CD4-positive, alpha-beta T cell treated with Interleukin-6 at 100 ng/mL for 8 hours (primary cell): ENCODE measurements at places on chromosomes 1 and 21.

- DNase-seq: peak; percentile 15
Measured at GRCh38 chr1:12177156-12177998, 10.6 kb downstream of the TNFRSF1B start.

DNA sequence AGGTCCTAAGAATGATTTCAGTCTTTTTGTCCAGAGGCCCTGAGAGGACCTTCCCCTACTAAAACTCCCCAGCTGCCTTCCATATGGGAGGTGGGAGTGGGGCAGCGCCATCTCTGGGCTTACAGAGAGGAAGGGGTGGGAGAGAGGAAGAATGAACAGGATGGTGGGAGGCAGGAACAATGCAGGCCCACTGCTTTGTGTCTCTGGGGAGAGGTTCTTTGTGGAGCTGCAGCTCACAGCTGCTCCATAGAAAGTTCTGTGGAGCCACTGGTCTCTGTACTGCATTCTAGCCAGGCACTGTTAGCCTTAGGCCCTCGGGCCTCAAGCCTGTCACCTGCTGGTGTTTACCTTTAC, 43.6 kb upstream of the A3GALT2 start:
- DNase-seq: no peak

- DNase-seq: no peak
Measured at GRCh38 chr1:103180660-103181059, 72.3 kb upstream of the COL11A1 start.

DNA sequence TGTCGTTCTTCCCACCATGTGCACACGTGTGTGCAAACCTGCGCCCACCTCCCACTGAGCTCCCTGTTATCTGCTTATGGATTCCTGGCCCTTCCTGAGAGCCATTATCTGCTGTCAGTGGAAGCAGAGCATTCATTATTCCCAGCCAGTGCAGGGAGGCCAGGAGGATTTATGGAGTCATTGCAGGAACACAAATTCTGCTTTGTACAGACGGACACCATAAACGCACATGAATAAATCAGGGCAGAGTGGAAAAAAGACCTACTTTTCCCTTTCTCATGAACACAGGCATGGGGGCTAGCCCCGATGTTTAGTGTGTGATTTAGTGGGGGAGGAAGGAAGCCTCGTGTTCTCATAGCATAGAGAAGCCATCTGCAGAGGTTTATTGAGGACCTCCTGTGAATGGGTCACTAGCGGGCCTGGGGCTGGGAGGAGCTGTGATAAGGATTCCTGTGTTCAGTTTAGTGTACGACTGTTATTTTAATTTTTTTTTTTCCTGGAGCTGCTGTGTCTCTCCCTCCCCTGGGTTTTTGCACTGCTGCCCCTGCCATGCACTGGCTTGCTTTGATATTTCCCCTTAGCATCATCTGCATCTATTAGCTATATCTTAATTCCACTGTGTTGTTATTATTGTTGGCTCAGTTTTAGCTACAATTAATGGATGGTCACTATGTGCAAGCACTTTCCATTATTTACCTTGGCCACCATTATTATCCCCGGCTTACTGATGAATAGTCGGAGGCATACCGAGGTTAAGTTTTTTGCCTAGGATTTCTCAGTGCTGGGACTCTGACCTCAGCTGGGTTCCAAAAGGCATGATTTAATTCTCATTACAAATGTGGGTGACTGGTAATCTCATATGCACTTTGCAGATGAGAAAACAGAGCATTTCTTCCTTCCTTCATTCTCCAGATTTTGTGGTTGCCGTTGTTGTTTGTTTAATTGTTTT, 33.0 kb downstream of the HUNK start:
- no peak for DNase-seq

GRCh38 chr1:207002724-207003146, 29.8 kb downstream of the C1orf116 start:
- DNase-seq: no peak

- no peak for DNase-seq
Measured at GRCh38 chr1:228494044-228494353, 6.8 kb downstream of the RNF187 start.

GRCh38 chr1:238346340-238346739, 455.6 kb upstream of the ZP4 start:
- no peak for DNase-seq

- no peak for DNase-seq
Measured at GRCh38 chr1:191541758-191542157, 616.5 kb upstream of the RGS18 start.

- no peak for DNase-seq
Measured at GRCh38 chr1:32900956-32901822, at the start of gene TMEM54. TMEM54 (minus strand) TSS chr1:32901389; CDS start chr1:32901238, 151 bp downstream.

DNA sequence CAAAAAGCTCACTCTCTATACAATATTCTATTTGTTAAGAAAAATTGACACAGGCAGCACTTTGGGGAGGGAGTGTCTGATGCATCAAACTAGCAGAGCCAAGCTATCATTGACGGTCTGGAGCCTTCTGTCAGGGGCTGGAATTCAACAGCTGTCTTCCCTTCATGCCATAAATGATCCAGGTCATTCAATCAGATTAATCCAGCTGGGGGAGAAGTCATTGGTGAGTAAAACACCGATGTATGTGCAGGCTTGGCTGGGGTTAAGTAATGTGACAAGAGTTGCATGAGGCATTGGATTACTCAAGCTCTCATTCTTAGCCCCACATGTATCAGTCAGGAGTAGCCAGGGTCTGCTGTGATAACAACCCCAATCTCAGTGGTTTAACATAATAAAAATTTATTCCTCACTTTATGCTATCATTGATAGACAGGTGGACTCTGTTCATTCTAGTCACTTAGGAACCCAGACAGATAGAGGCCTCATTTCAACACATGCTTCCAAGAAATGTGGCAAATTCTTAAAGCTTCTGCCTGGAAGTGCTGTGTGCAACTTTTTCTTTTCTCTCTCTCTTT, 118.1 kb upstream of the GADD45A start:
- DNase-seq: no peak

DNA sequence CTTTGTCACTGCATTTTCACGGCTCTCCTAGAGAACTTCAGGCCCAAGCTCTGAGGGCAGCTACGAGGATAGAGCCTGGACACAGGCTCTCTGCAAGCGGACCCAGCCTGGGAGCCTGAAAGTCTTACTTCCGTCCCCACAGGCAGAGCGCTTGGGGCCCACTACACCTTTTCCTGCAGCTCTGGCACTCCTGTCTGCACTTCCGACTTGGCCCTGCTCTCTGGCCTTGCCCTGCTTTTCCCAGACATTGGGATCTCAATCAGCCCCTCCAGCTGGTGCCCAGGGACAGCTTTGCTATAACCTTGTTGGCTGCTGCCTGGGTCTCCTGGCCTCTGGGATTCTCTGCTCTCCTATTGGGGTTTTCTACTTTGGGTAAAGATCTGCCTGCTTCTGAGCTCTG, 27.6 kb downstream of the WNT4 start:
- no peak for DNase-seq

- DNase-seq: no peak
Measured at GRCh38 chr1:119984771-119985170, 84.7 kb downstream of the NOTCH2 start.

DNA sequence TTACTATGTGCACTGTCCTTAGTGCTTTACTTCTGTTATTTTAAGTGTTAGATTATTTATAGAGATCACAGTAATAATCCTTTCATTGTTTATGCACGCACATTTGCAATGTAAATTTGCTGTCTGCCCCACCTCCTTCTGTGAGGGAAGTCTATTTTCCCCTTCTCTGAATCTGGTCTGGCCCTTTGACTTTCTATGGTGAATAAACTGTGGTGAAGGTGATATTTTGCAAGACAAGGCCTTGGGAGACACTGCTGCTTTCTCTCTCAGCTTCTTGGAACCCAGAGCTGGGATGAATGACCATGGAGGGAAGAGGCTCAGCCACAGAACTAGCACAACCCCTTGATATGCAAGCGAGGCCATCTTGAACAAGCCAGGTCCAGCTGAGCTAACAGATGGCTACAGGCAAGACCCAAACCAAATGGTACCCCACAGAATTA, 156.3 kb downstream of the ST6GALNAC3 start:
- no peak for DNase-seq

DNA sequence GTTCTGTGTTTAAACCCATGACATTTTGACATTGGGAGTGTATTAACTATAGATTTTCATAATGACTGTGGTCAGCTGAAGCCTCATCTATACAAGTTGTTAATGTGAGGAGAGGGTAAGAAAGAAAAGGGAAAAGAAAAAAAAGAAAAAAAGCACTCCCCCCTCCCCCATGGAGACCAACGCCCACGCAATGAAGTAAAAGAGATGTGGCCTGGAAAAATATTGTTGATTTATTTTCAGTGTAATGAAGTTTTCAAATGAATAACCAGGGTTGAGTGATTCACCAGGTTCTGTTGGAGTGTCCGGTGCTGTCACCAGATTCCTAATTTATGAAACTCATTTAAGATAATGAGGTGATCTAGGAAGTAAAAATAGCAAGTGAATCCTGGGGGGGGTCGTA, 4.7 kb downstream of the RNF220 start:
- no peak for DNase-seq

DNA sequence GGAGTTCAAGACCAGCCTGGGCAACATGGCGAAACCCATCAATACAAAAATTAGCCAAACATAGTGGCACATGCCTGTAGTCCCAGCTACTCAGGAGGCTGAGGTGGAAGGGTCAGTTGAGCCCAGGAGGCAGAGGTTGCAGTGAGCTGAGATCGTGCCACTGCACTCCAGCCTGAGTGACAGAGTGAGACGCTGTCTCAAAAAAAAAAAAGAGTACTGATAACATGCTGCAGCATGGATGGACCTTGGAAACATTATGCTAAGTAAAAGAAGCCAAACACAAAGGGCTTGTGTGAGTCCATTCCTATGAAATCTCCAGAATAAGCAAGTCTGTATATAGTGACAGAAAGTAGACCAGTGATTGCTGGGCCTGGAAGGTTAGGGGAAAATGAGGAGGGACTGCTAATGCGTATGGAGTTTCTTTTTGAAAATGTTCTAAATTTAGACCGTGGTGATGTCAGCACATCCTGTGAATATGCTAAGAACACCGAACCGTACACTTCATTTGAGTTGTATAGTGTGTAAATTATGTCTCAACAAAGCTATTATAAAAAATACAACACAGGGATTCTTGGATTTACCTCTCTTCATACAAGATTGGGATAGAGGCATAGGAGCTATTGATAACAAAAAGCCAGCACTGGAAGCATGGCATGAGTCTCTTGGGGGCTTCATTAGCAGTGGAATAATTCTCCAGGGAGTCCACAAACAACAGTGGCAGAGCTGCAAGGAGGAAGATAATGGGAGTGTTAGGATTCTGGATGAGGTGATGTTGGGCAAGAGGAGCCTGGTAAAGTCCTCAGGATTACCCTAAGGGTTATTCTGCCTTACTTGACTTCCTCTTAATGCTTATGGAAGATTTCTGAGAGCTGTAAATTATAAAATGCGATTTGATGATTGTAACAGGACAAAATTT, 73.5 kb downstream of the TTC3 start:
- no peak for DNase-seq

DNA sequence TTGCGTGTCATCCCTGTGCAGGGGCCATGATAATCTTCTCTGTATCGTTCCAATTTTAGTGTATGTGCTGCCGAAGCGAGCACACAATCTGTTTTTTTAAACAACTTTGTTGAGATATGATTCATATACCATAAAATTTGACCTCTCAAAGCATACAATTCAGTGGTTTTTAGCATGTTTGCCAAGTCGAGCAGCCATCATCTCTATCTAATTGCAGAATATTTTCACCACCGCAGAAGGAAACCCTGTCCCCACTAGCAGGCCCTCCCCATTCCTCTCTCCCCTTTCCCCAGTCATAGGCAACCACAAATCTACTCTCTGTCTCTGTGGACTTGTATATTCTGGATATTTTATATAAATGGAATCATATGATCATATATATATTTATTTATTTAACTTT, 78.7 kb upstream of the TINAGL1 start:
- no peak for DNase-seq

DNA sequence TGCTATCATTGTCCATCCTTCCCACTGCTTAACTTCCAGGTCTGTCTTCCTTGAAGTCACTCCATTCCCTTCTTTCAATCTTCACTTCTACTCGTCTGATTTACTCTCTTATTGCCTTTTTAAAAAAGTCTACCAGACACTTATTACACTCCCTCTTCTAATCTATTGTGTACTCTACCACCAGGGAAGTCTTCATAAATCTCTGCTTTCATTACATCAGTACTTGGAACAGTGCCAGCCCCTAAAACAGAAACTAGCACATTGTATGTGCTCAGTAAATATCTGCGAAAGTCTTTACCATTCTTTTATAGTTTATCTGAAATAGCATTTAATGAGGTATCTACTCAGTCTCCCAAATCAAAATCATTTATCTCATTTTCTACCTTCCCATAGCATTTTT, 236.4 kb downstream of the USH2A start:
- no peak for DNase-seq

GRCh38 chr1:231218078-231218477, 22.9 kb upstream of the GNPAT start:
- DNase-seq: no peak

- DNase-seq: no peak
Measured at GRCh38 chr1:48069662-48070395, 72.6 kb upstream of the TRABD2B start.

GRCh38 chr1:202037706-202038296, 27.4 kb downstream of the ELF3 start:
- no peak for DNase-seq

DNA sequence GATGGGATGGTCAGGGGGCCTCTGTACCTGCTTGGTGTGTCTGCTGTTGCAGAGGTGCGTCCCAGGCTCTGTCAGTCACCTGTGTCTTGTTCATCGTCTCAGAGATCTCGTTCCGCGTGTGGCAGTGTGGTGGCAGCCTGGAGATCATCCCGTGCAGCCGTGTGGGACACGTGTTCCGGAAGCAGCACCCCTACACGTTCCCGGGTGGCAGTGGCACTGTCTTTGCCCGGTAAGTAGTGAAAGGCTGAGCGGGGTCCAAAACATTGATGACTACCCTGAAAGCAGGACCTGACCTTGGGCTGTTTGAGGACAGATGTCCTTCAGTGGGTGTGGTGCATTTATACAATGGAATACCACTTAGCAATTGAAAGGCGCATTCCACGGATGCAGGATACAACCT, 171.0 kb downstream of the PGBD5 start:
- no peak for DNase-seq

- DNase-seq: peak; percentile 15
Measured at GRCh38 chr21:38300141-38300578, 43.4 kb downstream of the KCNJ15 start.

DNA sequence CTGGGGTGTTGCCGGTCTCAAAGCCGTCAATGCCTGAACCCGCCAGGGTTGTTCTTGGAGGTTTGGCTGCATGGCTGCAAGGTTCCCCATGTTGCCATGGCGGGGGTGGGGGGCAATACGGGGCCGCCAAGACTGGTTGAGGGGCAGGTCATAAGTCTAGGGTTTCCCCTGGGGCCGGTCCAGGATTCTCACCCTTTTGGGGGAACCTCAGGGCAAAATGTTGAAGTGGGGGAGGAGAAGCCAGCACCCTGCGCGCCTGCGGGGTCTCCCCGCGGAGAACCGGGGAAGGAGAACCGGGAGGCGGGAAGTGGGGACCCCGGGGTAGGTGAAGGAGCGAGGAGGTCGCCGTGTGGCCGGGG, 401 bp upstream of the ARHGEF10L start:
- DNase-seq: no peak

DNA sequence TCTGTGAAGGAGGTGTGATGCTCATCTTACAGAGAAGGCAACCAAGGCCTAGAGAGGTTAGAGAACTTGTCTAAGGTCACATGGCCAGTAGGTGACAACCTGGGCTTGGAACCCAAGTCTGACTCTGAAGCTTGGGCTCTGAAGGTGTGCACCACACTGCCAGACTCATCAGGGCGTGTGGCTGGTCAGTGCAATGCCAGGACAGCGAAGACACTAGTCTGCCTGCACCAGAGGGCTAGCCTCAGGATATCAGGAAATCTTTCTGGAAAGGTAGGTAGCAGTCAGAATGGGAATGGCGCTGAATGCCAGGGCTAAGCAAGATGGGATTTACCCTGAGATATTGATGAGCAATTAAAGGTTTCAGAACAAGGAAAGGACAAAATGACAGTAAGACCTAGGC, 34.9 kb downstream of the ELK4 start:
- no peak for DNase-seq
